Foreskin melanocyte (primary cell): ENCODE measurements at places on chromosomes 4 and X.

DNA sequence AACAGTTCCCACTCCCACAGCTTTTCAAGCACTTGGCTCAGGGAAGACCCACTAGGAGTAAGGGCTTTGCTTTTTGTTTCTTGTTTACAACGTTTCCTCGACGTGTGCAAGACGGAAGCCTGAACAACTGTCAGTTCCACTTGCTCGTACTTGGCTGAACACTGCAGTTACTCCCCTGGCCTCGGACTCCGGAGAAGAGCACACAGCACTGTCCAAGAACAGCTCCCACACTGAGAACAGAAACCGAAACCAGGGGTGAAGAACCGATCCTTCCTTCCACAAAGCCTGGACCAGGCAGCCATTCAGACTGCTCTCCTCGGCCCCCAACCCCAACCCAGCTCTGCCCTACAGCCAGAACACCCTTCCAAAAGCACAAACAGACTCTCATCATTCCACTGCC lies 25.5 kb downstream of the IRF2 start:
- no peak for DNase-seq

DNA sequence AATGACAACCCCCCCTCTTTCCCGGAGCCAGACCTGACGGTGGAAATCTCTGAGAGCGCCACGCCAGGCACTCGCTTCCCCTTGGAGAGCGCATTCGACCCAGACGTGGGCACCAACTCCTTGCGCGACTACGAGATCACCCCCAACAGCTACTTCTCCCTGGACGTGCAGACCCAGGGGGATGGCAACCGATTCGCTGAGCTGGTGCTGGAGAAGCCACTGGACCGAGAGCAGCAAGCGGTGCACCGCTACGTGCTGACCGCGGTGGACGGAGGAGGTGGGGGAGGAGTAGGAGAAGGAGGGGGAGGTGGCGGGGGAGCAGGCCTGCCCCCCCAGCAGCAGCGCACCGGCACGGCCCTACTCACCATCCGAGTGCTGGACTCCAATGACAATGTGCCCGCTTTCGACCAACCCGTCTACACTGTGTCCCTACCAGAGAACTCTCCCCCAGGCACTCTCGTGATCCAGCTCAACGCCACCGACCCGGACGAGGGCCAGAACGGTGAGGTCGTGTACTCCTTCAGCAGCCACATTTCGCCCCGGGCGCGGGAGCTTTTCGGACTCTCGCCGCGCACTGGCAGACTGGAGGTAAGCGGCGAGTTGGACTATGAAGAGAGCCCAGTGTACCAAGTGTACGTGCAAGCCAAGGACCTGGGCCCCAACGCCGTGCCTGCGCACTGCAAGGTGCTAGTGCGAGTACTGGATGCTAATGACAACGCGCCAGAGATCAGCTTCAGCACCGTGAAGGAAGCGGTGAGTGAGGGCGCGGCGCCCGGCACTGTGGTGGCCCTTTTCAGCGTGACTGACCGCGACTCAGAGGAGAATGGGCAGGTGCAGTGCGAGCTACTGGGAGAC lies 1.6 kb downstream of the PCDH10 start:
- no peak for DNase-seq

DNA sequence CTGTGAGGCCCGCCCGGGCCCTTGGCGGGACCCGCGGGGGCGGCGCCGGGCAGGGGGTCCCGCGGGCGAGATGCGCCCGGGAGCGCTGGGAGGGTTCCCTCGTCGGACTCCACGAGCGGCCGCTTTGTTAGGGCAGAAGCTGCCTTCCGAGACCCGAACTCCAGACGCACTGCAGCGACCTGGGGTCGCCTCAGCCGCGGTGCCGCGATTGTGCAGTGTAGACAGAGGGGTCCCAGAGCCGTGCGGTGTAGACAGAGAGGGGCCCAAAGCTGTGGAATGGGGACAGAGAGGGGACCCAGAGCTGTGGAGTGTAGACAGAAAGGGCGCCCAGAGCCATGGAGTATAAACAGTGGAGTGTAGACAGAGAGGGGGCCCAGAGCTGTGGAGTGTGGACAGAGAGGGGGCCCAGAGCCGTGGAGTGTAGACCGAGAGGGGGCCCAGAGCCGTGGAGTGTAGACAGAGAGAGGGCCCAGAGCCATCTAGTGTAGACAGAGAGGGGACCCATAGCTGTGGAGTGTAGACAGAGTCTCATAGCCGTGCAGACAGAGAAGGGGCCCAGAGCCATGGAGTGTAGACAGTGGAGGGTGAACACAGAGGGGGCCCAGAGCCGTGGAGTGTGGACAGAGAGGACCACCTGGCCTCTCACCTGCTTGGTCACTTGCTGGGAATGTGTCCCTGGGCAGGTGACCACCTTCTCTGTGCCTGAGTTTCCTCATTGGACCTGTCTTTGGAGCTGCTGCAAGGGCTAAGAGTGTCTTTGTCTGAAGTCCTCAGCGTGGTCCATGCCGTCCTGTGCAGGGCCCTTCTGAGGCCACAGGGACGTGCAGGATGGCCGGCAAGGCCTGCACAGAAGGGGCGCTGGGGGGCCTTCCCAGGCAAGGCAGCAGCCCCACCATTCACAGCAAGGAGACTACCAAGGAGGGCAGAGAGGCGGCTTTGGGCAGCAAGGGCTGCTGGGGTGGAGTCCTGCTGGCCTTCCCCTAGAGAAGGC lies 875 bp downstream of the RGS12 start:
- no peak for DNase-seq

DNA sequence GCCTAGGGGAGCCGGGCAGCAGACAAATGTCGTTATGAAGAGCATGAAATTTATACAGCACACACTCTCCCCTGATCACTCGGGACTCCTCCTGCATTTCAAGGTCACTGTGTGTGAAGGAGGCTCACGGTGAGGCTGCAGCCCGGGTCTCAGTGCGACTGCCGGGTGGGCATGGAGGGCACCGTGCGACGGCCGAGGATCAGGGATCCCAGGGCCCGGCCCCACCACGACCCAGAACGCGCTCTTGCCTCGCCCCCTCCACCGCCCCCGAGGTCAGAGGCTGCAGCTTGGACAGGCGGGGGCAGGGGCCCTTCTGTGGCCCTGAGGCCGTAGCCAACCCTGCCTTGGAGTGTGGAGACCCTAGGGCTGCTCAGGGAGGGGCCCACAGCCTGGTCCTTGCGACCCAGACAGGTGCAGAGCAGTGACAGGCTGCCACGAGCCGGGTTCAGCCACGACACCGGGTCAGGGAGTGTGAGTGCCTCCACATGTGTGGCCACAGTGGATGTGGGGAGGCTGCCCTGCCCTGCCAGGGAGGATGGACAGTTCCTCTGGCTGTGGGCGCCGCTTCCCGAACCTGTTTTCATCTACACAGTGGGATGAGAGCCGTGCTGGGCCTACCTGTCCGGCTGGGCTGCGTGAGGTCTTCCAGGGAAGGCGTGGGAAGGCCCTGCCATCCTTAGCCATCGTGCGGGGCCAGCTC lies 89.3 kb upstream of the NKX1-1 start:
- no peak for DNase-seq

- DNase-seq: no peak
These were observed 8.4 kb upstream of the LAMP2 start for GRCh38 chrX:120477453-120477852.

DNA sequence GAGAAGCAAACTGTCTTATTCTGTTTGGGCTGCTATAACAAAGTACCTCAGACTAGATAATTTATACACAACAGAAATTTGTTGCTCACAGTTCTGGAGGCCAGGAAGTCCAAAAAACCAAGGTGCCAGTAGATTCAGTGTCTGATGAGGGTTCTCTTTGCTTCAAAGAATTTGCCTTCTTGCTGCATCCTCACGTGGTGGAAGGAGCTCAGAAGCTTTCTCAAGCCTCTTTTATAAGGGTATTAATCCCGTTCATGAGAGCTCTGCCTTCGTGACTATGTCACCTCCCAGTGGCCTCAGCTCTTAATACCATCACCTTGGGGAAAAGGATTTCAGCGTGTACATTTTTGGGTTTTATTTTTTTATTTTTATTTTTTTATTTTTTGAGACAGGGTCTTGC lies 20.1 kb downstream of the CA5B start:
- DNase-seq: no peak

- no peak for DNase-seq
These were observed 272.8 kb upstream of the PUDP start for GRCh38 chrX:7420717-7421116.

DNA sequence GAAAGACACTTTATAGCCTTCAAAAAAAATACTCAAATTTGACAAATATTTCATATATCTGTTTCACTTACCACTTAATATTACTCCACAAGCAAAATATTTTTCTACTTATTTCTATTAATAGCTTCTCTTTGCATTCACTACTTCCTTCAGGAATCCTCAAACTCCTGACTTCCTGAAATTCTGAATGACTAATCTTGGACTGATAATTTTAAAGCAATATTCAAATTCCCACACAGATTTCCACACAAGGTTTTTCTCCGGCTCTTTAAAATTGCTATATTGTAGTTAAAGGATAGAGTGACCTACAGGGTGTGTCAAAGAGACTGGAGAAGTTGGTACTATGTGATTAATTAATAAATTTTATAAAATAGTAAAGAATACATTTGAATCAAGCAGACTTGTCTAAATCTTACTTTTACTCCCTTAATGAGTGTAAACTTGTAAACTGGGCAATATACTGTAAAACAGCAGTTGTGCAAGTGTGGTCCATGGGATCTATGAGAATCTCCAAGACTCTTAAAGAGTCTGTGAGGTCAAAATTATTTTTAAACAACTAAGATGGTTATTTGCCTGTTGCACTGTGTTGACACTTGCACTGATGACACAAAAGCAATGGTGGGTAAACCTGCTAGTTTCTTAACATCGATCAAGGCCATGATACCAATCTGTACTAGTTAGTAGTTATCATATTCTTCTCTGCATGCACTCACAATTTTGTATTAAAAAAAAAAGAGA lies 44.5 kb downstream of the ANKRD17 start:
- DNase-seq: peak; percentile 11

- no peak for DNase-seq
These were observed 43.2 kb downstream of the GALNT7 start for GRCh38 chr4:173211838-173212237.

GRCh38 chrX:133306316-133306715 lies 88.2 kb upstream of the TFDP3 start:
- no peak for DNase-seq

- no peak for DNase-seq
These were observed 114.6 kb downstream of the RASL11B start for GRCh38 chr4:52976523-52977230.

GRCh38 chrX:78687586-78687985 lies 28.5 kb upstream of the RTL3 start:
- no peak for DNase-seq

DNA sequence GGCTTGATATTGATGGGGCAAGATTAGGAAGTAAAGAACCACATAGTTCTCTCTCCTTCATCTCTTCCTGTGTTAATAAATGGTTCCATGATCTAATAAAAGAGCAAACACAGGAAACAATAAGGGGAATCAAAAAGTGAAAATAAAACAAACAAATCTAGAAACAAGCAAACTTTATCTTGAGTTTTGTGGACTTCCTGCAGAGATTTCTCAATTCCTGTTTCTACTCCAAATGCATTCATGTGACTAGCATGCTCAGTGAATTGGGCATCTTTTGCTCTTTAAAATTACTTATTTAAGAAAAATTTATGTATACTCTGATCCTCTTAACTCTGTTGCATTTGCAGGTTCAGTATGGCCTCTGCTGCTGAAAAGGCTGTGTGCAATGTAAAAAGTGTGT lies 682.0 kb downstream of the KCTD8 start:
- DNase-seq: no peak

- DNase-seq: no peak
These were observed 293.1 kb downstream of the QDPR start for GRCh38 chr4:17218786-17219185.

DNA sequence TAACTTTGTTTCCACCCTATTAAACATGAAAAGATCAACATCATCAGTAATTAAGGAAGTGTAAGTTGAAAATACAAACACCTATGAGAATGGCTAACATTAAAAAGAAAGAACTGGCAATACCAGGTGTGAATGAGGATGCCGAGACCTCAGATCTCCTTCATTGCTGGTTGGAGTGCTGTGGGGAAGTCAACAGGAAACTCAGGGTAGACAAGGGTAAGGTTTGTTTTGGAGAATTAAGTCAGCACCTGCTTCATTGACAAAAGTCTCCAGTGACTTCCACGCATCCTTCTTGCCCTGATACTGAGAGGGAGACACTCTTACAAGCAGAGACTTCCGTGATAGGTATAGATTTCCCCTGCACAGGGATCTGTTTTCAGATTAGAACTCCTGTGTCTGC lies 106.1 kb downstream of the IRF2 start:
- DNase-seq: no peak

GRCh38 chr4:1489639-1489995 lies 83.4 kb upstream of the NKX1-1 start:
- DNase-seq: no peak

- no peak for DNase-seq
These were observed 55.2 kb downstream of the GAB1 start for GRCh38 chr4:143391895-143392294.

- DNase-seq: no peak
These were observed 378 bp upstream of the RPS6KA6 start for GRCh38 chrX:84188320-84188834.

DNA sequence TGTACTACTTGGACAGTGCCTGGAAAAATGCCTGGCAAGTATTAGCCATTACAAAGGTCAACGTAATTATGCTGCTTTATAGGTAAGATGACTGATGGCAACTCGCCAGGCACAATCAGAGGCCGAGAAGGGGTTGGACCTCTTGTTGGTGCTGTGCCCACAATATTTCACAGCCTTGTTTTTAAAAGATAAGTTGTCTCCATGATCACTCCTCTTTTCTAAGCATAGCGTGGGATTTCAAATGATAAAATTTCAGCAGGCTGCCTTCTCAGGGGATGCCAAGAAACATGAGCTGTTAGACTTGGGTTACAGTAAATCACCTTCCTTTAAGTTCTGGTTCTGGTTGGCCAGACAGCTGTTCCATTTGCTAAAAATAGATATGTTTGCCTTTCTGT lies 26.9 kb downstream of the HOPX start:
- DNase-seq: no peak

DNA sequence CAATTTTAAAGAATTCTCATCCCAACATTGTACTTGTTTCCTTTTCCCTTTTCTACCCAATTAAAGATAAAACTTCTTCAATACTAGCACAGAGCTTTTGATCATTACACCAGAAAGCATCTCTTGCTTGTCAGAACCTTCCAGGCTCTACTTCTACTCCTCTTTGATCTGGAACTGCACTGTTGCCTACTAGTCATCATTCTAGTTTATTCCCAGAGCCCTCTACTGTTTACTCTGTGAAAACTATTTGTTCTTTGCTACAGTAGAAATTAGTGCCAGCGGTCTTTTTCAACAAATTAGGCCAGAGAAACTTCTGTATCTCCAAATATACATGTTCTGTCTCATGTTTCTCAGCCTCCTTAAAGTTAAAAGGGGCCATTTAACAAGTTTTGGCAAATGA lies 46.8 kb upstream of the TMPRSS11F start:
- no peak for DNase-seq

DNA sequence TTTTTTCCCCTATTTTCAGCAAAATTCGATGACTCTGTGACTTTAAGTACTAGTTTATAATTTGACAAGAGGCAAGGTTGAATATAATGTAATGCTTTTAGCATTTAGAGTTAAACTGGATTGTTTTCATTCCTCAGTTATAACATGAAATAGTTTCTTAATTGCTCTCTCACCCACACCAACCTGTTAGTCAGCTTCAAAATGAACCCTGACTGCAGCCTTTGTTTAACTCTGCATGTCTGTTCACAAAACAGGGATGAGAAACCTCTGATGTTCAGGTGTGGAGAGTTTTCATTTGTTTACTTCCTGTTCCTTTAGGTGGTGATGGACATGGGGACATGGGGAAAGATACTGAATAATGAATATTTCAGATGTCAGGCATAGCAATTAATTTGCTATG lies 49.9 kb upstream of the MND1 start:
- DNase-seq: no peak

GRCh38 chr4:169282429-169283113 lies 11.8 kb upstream of the SH3RF1 start:
- no peak for DNase-seq
